ENCODE measurements at places on chromosomes 11 and 22.

DNA sequence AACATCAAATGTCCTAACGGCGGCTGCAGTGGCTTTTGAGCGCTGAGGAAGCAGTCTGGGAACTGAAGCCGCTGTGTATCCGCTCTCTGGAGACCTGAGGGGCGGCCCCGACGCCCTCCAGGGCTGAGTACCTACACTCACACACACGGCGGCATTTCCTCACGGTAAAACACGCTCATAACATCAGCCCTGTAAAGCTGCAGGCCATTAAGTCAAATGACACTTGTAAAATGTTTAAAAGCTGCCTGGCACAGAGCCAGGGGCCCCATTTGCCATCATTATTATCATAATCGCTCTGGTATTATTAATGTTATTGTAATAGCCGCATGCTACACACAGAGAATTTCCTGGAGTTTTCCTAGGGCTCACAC, 5.1 kb downstream of the CARS1 start:
- DNase-seq, result no peak

DNA sequence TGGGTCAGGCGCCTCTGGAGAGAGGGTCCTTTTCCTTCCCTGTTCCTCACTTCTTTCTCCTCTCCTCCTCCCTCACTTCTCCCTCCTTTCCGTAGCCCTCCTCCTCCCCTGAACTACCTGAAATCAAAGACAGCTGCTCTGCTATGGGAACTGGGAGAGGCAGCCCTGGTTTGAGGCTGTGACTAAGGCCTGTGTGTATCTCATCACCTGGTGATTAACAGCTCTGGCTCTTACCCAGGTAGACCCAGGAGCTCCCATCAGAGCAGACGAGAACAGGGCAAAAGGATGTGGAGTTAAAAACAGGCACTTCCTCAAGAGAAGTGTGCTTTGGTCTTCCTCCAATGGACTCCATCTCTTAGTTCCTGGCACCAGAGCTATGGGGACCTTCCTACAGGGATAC, 5.8 kb downstream of the ISX start:
- DNase-seq, result no peak

DNA sequence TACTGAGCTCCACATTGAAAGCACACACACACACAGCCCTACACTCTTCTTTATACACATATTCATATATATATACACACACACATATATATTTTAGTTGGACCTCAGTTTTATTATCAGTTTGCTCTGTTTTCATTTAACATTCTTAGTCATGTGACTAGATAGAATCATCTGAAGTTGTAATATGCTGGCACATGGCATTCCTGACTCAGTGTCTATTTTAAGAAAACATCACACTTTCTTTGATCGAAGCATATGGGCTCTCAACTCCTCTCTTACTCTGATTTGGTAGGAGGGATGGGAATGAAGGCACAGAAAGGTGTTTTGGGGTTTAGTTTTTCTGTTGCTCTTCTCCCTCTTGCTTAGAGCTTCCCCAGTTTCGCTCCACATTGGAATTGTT, 24.8 kb downstream of the AMOTL1 start:
- no peak for DNase-seq

DNA sequence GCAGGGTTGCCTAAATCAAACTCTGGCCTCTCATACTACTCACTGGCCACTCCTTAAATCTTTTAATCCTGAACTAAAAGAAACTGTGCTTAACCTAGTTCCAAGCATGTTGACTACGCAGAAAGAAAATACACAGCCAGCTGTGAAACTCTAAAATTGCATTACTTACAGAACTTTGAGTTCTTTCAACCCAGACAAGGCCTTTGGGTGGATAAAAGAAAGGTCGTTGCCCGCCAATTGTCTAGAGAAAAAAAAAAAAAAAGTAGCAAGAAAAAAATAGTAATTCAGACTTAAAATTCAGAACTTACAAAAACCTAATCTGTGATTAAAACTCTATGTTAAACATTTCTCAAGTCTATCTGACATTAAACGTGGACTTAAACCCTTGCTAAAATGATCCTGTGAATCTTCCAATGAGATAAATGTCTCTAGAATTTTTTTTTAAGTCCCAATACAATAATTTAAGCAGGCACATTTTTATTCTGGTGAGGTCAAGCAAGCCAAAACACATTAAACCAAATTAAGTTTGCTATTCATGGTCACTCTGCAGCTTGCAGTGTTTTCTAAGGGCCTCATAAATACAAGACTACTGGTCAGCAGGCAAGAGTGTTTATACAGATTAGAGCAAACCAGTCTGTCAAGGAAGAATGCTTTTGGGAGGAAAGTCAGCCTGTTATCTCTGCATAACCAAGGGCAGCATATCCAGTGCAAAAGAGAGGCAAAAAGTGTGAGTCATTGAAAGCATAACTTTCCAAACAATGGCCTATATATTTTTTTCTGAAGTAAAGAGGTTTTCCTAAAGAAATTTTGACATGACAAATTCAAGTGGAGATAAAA, 29.5 kb upstream of the CCDC34 start:
- DNase-seq, result no peak

- no peak for DNase-seq
Measured at GRCh38 chr11:116172851-116173250, 599.9 kb downstream of the BUD13 start.

- DNase-seq, result no peak
Measured at GRCh38 chr11:96114178-96115064, 190.5 kb upstream of the MTMR2 start.

DNA sequence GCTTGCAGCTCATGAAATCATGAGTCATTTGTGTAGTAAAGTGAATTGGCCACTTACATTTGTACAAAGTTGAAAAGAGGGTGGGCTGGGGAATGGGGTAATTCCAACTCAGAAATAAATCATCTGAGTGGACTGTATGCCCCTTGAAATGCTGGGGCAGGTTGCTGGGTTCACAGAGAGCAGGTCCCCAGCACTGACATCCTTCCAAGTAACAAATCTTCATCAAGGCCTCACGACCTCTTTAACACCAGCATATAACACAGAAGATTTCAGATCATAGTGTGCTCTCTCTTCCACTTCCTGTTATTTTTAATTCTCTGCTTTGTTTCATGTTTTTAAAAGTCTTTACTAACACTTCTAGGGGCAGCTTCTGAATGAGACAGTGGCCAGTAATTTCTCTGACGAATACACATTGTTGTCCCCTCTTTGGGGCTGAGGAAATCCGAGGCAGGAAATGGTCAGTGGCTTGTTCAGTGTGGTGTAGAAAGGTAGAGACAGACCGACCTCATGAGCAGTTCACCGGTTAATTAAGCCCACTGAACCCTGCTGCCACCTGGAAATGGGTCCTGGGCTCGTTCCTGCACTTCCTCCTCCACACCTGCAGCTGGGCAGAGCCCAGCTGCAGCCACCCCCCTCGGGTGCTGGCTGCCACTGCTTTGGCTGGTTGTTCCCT, 127.7 kb downstream of the MAML2 start:
- DNase-seq, result no peak

- DNase-seq, result no peak
Measured at GRCh38 chr11:1879941-1880720, 11.6 kb downstream of the PRR33 start.

GRCh38 chr22:36292823-36293530, 40.0 kb downstream of the APOL1 start:
- no peak for DNase-seq

DNA sequence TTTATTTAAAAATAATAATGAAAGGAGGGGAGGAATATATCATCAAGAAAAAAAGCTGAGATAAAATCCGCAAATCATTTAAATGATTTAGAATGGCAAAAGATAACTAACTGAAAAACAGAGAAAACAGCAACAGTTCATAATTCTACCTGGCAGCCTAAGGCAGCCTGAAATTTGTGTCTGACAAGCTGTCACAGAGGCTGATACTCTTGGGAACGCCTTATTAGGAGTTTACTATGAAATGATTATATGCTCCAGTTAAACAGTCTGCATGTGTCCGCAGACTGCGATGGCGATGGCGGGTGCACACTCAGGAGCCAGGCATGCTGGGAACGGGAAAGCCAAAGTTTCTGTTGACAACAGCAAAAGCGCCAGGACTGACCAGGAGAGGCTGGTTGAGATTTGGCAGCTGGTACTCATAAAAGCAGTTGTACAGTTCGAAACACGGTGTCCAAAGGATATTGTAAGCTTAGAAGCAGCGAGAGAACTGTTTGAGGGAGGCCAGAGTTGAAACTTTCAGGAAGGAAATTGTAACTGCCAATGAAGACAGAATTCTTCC, 172.9 kb upstream of the MPPED2 start:
- DNase-seq, result no peak

DNA sequence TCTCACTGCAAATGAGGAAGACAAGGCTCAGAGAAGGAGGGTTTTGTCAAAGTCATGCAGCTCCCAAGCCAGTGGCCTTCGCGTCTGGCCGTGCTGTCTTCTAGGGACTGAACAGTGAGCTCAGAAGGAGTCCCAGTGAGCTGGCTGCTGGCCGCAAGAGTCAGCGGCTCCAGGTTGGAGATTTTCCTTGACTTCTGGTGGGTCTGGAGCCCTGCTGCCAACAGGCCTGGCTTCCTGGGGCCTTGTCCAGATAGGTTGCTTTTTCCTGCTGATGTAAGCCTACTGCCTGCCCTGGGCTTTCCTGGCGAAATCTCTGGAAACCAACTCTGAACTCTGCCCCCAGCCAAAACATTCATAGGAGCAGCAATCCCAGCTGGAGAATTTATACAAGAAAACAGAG, 272.7 kb upstream of the CADM1 start:
- DNase-seq, result no peak

- no peak for DNase-seq
Measured at GRCh38 chr22:44438056-44438455, 60.0 kb downstream of the RTL6 start.

GRCh38 chr11:71326328-71326940, 74.1 kb upstream of the SHANK2 start:
- no peak for DNase-seq

DNA sequence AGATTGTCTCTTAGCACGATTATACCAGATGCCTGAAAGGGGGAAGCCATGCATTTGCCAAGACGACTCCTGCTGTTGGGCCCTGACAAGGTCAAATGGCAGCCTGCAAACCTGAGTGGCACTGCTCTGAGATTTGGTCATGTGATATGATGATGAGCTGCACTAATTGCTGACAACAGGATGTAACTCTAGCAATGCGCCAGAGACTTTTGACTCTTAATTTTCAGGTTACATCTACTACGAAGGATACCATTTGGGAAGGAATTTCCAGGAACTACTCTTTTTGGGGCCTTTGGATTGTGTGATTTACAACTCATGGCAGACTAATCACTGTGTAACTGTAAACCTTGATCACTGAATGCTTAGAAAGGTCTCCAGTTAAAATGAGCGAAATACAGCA, 13.1 kb downstream of the TREH start:
- DNase-seq, result no peak

- no peak for DNase-seq
Measured at GRCh38 chr22:29636751-29637150, 33.3 kb downstream of the NF2 start.

- no peak for DNase-seq
Measured at GRCh38 chr11:119188067-119188466, 2.8 kb downstream of the NHERF4 start.

GRCh38 chr11:69010964-69011623, 2.0 kb downstream of the MRGPRF start:
- no peak for DNase-seq

- DNase-seq, result no peak
Measured at GRCh38 chr11:22472306-22472705, 134.1 kb downstream of the SLC17A6 start.

DNA sequence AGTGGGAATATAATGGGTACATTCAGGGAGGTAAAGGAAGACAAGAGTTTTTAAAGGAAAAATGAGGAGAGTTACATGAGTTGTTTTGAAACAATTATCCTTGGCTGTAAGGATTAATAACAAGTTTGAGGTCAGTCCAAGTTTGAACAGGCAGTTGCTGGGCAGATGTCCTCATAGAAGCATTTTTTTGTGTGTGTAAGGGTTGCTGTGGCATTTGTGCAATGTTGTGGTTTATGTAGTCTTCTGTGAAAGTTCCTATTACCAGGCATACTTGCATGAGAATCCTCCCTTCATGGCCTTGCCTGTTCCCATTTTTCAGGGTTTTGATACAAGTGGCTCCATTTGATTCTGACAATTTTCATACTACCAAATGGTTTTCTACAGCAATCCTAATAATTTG, 400.2 kb downstream of the KCNA4 start:
- DNase-seq, result no peak

- no peak for DNase-seq
Measured at GRCh38 chr22:40240160-40240559, 62.4 kb downstream of the TNRC6B start.

DNA sequence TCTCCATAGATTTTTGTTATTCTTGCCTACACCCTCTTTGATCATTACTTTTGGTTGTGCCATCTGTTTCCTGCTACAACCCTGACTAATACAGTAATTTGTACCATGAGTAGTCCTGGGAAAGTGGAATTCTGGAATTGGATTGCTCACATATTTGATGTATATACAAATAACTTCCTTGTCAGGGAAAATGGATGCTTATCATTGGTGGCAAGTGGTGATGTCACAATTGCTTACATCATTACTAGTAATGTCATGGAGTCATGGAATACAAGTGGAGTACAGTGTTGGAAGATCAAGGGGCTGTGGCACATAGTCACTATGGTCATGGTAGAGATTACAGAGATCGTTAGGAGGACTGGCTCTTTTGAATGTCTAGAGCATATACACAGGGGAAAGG, 24.4 kb downstream of the AASDHPPT start:
- no peak for DNase-seq

DNA sequence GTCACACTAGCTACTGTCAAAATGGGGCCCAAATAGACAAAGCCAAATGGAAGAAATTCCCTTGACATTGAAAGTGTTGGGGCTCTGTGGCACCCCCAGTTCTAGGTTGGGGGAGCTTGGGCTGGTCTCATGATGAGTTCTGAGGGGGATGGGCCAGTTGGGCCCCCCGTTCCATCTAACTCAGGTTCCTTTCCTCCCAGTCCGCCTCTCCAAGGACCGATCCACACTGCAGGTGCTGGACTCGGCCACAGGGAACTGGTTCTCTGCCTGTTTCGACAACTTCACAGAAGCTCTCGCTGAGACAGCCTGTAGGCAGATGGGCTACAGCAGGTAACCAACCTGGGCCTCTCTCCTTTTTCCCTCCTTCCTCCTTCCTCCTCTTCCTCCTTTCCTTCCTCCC, 17.7 kb upstream of the SMIM35 start:
- DNase-seq, result no peak

- DNase-seq, result peak; percentile 21
Measured at GRCh38 chr22:46444390-46444854, 93.0 kb downstream of the CELSR1 start.

- no peak for DNase-seq
Measured at GRCh38 chr11:100994966-100995365, 134.6 kb downstream of the PGR start.

GRCh38 chr11:116334596-116334995, 438.2 kb downstream of the BUD13 start:
- no peak for DNase-seq

GRCh38 chr22:19055801-19056200, 66.4 kb downstream of the DGCR2 start:
- DNase-seq, result no peak

DNA sequence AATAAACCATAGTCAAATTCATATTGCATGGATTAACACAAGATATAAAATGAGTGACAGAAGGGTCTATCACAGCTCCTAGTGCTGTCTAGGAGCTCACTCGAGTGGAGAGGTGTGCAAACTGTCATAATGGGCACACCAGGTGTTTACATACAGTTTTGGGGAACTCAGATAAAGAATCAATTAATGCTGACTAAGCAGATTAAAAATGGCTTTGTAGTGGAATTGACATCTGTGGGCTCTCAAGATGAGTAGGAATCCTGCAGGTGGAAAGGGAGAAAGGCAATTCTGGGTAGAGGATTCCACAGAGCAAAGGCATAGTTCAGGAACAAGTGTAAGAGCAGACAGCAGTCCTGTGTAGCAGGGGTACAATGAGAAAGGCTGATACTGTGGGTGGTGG, 496.2 kb upstream of the CCDC90B start:
- DNase-seq, result no peak
